ENCODE measurements at places on chromosomes 12 and 14.

DNA sequence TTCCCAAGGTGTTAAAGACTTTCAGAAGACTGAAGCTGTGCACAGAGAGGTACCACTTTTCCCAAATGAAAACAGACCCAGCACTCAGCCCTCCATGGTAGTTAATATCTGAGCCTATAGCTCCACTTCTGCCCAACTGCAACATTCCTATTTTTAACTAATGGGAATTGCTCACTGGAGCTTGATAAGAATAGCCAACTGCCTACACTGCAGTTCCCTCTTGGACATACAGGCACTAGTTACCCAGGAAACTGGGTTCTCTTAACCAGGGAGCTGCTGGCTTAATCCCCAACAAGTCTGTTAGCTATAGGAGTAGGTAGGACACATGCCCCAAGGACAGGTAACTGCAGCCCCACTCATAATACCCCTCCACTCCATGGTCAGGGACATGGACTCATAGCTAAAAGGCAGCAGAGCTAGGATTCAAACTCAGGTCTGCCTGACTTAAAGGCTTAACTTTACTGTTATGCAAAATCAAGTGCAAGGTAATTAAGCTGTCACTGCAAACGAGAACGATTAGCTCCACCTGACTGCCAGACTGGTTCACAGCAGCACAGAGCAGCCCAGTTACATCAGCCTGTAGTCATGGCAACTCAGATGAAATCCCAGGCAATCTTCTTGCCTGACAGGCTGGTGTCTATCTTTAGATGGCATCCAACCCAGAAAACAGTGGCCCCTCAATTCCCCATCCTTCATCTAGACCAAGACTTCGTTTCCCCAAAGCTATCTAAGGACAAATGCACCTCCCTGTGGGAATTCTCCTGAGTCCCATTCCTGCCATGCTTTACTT lies 77.1 kb upstream of the ACTN1 start:
- DNase-seq = no peak

DNA sequence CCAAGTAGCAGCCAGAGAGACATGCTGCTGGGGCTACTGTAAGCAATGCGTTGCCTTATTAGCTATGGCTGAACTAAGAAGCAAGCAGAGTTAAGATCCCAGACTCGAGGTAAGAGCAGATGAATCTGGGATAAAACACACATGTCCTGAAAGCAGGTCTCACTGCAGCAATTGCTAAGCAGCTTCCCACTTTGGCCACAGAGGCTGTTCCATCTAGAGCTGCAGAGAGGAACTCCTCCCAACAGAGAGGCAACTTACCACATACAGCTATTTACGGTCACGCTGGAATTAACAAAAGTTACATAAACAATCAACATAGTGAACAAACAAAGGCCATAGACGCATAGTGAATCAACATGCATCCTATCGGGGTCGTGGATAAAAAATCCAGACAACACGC lies 90.2 kb downstream of the KSR2 start:
- DNase-seq = no peak

DNA sequence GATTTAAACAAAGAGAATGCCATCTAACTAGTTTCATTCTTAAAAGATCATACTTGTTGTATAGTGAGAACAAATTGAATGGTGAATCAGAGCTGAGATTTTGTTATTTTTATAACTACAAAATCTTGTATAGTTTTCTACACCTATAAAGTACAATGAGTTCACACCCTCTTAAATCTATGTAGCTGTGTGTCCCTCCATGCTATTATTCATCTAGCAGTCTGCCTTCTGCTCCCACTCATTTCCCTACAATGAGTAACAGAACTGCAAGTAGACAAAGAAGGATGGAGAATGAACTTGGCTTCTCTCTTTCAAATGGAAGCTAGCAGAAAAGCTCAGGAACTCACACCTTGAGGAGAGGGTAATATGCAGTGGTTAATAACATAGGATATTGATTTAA lies 7.1 kb downstream of the IFNG-AS1 start:
- no peak for DNase-seq

- DNase-seq = no peak
Measured at GRCh38 chr14:99928963-99929362, 135.8 kb downstream of the EML1 start.

DNA sequence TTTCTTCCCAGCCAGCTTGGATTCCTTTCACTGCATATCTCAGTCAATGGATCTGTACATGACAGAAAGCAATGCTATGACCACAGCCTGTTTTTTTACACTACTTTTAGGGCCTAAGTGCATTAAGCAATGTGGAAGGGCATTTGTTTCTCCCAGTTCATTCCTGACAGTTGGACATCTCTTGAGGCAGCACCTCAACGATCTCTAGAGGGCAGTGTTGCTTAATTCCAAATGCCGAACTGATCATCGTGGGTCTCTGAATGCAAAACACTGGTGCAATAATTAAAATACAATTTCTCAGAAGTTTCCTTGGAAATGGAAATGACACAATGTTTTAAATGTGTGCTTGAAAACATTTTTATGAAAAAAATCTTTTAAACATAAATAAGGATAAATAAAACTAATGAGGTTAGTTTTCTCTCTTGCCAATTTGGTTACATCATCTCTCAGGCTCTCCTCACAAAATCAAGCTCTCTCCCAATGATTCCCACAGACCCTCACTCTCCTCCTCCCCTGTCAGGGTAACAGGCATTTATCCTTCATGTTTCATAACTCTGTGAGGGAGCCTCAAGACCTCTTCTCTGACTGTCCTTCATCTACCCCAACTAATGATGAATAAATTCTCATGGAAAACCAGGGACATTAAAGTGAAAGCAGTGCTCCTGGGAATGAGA lies 192.4 kb upstream of the SLC16A7 start:
- DNase-seq = no peak

- no peak for DNase-seq
Measured at GRCh38 chr14:106218174-106218573, 691.8 kb downstream of the TMEM121 start.

DNA sequence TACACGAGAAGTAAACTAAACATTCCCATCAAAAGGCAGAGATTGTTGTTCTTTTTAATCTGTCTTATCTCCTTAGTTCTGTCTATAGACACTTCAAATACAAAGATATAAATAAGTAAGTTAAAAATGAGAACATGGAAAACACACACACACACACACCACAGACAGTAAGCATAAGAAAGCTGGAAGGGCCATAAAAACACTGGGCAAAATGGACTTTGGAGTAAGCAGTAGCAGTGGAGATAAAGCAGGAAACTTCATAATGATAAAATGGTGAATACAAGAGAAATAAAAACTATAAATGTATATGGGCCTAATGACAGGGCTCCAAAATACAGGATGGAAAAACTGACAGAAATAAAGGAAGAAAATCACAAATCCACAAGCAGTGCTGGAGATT lies 32.6 kb downstream of the KICS2 start:
- no peak for DNase-seq

- DNase-seq = no peak
Measured at GRCh38 chr14:61609191-61609843, 86.0 kb upstream of the HIF1A start.

GRCh38 chr12:39064708-39065107 lies 159.3 kb upstream of the CPNE8 start:
- no peak for DNase-seq

DNA sequence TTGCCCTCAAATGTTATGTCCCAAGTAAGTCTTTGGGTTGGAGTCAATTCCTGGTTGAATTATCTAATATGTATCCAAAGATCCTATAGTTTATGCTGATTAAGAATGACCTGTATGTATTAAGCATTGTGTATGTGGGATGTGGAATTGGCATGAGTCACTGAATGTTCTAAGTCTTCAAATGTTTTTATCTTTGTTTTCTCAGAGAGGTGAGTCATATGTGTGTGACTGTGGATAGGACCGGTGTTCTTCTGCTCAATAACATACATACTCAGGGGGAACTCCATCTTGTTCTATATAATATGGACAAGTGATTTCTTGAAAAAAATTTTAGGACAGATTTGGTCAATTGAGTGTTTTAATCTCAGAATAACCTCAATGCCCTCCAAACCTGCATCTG lies 57.9 kb downstream of the NAV3 start:
- no peak for DNase-seq

GRCh38 chr12:91373086-91373485 lies 190.5 kb upstream of the DCN start:
- no peak for DNase-seq

DNA sequence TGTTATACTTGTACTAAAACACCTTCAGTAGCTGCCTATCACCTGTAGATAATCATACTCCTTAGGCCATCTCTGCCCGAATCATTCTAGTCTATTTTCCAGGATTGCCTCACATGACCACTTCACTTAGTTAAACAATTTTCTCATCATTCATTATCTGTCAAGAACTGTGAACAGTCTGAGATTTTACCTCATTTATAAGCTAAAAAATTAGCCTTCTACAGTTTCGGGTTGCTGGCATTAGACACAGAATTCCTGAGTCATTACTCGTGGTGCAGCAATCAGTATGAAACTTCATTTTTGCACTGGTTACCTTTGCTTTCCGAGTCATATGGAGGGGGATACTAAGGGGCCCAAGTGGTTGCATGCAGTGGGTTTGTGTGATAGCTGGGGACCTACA lies 57.6 kb upstream of the OTOGL start:
- DNase-seq = no peak

- DNase-seq = no peak
Measured at GRCh38 chr14:78762331-78762730, 592.2 kb downstream of the NRXN3 start.

DNA sequence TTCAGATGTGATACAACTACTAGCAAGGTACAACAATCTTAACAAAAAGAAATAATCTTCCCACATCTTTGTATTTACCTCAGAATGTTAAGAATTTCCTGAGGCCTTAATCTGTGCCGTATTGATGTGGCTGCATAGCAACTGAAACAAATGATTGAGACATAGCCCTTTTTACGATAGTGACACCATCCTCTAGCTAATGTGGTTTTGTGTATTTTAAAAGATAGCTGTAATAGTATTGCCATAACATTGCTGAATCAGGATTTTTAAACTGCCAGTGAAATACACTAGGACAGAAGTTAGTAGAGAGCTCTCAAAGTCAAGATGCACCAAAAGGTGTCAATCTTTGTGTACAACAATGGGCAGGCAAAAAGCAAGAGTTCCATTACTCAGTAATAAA lies 11.9 kb downstream of the NPAS3 start:
- no peak for DNase-seq

GRCh38 chr14:42884100-42884499 lies 1277.4 kb downstream of the LRFN5 start:
- DNase-seq = no peak

DNA sequence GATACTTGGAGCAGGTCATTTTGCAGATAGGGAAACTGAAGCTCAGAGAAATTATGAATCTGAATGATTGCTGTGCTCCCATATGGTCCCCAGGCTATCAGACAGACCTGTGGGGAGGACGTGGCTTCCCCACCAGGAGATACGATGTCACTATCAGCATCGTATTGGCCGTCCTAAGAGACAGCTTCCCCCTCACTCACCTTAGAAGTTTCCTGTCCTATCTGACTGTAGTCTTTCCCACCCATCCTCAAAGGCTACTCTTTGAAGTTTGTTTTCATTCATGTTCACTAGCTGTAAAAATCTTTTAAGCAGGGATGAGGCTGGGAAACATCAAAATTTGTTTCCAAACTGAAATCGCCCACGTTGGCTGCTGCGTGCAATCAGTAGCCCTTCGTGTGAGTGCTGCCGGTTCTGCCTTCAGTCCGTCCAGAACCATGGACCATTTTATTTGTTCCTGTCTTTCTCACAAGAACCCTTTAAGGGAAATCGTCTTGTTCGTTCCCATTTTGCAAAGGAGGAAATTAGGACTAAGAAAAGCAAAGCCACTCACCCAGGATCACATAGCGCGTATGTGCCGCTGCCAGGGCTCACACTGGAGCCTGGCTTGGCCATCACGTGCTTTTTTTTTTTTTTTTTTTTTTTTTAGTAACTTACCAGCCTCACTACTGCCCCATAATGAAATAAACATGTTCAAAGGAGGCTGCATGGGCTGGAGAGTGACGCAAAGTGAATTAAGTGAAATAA lies 1.0 kb upstream of the KDM2B start:
- DNase-seq = no peak

DNA sequence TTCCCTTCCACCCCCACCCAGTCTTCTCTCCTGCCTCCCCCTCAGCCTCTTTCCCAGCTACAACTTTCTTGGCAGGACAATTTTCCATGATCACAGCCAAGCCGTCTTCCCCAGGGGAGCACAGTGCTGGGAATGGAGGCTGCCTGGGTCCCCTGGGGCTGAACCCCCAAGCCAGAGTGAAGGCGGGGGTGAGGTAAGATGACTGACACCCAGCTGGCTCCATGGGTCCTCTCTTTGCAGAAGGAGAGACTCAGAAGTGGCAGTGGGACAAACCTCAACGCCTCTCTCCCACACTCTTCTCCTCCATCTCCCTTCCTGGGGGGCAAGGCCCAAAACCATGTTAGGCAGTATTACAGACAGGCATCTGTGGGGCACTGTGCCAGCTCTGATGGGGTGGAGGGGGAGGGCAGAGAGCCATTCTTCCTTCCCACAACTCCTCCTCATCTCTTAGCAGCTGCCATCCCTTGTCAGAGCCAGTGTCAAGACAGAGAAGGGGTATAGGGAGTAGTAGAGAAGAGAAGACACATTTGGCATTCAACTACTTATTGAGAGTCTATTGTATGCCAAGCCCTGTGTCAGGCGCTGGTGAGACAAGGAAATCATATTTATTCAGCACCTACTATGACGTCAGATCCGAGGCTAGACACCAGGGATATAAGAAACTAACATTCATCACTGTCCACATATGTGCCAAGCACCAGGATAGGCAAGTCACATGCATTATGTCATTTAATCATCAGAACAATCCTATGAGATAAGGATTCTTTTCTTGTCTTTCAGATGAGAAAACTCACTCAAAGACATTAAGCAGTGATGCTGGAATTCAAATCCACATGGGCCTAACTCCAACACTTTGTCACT lies 3.6 kb downstream of the ITGA7 start:
- DNase-seq = no peak

- no peak for DNase-seq
Measured at GRCh38 chr14:68856572-68856971, 63.7 kb upstream of the ZFP36L1 start.

GRCh38 chr14:79947440-79948054 lies 263.8 kb downstream of the DIO2 start:
- no peak for DNase-seq

GRCh38 chr12:110002676-110003515 lies 3.7 kb downstream of the ANKRD13A start:
- DNase-seq = no peak

- no peak for DNase-seq
Measured at GRCh38 chr14:67457782-67458181, 30.7 kb downstream of the TMEM229B start.

DNA sequence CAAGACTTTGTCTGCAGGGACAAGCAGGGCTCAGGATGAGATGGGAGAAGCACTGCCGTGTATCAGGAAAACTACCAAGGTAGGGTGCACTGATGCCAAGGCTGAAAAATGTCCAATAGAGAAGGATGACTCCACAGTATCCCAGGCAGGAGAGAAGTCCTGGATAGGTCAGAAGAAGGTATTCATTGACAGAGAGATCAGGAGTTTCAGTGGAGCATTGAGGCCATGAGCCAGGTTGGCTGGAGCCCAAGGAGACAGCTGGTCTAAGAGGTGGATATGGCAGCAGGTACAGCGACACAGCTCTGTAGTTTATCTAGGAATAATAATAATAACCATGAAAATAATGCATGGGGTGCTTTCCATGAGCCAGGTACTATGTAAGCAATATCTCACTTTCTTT lies 180.9 kb downstream of the EXOC5 start:
- no peak for DNase-seq
